ENCODE measurements at places on chromosomes 11 and 22.

DNA sequence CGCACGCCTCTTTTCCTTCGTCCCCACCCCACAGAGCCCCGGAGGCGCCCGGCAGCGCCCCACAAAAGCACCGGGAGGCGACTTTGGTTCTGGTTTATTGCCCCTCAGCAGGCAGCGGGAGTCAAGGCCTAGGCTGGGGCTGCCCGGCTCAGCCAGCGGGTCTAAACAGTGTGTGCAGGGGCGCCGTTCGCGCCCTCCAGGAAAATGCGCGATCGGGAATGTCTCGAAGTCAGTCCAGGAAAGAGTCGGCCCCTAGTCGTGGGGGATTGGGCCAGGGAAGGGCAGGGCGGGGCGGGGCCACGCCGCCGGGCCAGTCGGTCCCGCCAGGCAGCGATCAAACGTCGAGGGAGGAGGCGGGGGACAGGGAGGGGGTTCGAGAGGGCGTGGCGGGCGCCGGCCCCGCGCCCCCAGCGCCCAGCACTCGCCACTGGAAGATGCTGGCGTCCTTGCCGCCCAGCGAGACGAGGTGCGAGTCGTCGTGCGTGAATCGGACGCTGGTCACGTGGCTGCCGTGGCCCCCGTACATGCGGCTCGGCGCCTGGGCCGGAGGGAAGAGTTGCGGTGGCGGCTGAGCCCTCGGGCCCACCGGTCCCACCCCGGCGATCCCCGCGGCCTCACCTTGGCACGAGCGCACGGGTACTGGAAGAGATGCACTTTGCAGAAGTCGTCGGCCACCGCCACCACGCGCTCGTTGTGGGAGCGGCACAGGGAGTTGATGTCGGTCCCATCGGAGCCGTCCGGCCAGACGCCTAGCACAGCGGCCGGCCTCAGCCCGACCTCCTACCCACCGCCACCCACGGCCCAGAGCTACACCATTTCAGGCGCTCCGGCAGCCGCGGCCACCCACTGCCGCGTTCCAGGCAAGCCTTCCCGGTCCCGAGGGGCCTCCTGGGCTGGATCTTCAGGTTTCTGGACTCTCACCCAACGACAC, 741 bp upstream of the MTA2 start:
- H3K27ac ChIP-seq: no peak overlapping the region
- peaks cover 14% of the 10 kb centered on the region for H3K36me3 ChIP-seq
- H3K4me1 ChIP-seq: peaks cover 26% of the 10 kb centered on the region
- peak overlapping the region; percentile 94 for H3K4me3 ChIP-seq
- no peak for DNase-seq

- no peaks in the 10 kb centered on the region for H3K27me3 ChIP-seq
- H3K36me3 ChIP-seq: no peaks in the 10 kb centered on the region
- no peak for DNase-seq
- H3K4me1 ChIP-seq: no peaks in the 10 kb centered on the region
- no peak overlapping the region for H3K27ac ChIP-seq
- no peak overlapping the region for H3K4me3 ChIP-seq
Observed at GRCh38 chr11:61054513-61054912, 47.8 kb upstream of the CD5 start.

DNA sequence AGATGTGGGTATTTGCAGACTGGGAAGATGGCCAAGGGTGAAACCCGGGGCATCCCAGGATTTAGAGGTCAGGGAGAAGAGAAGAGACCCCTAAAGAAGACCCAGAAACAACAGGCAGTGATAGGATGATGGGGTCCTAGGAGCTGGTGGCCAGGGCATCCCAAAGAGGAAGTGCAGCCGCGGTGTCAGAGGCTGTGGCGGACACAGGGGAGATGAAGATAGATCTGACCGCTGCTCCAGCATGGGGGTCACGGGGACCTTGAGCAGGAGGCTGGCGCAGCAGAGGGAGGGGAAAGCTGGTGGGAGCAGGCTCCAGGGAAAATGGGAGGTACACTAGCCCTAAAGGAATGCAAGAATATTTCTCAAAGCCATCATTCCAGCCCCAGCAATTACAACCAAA, 47.3 kb downstream of the CTTN start:
- H3K4me3 ChIP-seq: no peak overlapping the region
- H3K27ac ChIP-seq: no peak overlapping the region
- no peaks in the 10 kb centered on the region for H3K4me1 ChIP-seq
- no peaks in the 10 kb centered on the region for H3K27me3 ChIP-seq
- peaks cover 2% of the 10 kb centered on the region for H3K36me3 ChIP-seq

DNA sequence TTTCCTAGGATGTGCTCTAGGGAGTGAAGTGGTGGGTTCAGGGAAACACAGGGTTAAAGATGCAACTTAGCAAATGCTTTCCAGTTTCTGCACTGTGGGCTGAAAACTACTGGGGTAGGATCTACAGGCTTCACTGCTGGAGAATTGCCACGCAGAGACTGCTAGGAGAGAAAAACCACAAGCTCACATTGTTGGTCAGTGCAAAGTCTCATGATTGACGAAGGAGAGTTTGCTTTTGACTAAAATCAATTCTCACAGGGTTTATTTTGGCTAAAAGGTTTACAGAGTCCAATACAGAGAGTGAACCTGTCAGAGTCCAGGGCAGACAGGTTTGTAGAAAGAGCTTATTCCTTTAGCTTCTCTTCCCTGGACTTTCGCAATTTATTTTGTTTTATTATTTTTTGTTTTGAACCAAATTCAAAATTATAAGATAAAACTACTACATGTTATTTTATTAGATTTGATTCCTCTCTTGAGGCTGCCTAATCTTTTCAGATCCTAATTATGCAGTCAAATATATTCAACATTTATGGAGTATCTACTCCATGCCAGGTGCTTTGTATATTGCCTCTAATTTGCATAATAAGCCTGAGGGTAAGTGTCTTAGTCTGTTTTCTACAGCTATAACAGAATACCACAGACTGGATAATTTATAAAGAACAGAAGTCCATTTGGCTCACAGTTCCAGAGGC, 64.7 kb downstream of the MTNR1B start:
- no peak overlapping the region for H3K27ac ChIP-seq
- no peaks in the 10 kb centered on the region for H3K36me3 ChIP-seq
- no peak overlapping the region for H3K4me3 ChIP-seq
- no peaks in the 10 kb centered on the region for H3K27me3 ChIP-seq

GRCh38 chr11:19251577-19251976, 10.8 kb upstream of the E2F8 start:
- peaks cover 12% of the 10 kb centered on the region for H3K27me3 ChIP-seq
- no peaks in the 10 kb centered on the region for H3K36me3 ChIP-seq
- no peak overlapping the region for H3K27ac ChIP-seq
- H3K4me3 ChIP-seq: no peak overlapping the region
- no peaks in the 10 kb centered on the region for H3K4me1 ChIP-seq
- no peak for DNase-seq

DNA sequence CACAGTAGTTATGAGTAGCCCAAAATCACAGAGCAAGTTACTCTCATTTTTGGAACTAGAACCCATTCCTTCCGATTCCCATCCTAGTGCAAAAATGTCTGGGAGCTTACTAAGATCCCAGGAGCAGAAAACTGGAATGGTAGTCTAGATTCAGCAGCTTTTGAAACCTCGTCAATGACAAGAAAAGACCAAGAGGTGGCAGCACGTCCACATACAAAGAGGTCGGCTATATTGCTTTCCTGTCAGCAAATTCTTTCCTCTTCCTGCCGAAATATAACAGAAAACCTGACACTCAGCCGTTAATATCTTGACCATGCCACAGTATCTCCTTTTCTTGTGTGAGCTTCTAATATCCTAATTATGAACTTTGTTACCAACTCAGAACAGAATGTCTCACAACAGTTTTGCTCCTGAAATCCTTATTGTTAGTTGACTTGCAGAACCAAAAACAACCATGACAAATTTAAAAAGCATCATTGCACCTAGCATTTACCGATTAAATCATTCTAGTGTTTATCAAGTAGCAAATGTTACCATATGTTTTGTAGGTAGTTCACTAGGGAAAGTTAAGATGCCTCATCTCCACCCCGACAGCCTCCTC, 92.8 kb upstream of the OR9G4 start:
- no peak overlapping the region for H3K27ac ChIP-seq
- no peak overlapping the region for H3K4me3 ChIP-seq
- no peaks in the 10 kb centered on the region for H3K36me3 ChIP-seq

DNA sequence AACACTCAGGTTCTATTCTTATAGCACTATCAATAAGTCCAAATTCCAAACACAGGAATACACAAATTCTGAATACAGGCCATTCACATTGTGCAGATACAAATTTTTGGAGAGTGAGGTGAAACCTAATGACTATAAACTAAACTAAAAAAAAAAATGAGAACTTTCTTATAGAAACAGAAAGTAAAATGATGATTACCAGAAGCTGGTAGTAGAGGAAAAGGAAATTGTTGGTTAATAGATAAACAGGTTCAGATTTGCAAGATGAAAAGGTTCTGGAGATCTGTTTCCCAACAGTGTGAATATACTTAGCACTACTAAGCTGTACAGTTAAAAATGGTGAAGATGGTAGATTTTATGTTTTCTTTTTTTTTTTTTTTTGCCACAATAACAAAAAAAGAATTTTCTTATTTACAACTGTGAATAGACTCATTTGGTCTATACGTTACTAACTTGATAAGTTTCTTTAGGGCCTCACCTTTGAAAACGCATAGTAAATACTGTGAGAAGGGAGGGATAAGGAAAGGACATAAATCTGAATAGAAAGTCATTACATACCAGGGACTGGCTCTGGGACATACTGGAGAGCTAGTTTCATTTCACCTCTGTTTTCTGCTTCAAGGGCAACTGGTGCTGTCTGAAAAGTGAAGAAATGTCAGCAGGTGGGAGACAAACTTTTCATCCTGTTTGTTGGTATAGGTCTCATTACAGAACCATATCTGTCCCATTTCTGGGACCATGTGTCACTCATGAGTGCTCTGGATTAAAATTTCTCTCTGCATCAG, 14.2 kb upstream of the CCDC89 start:
- H3K36me3 ChIP-seq: no peaks in the 10 kb centered on the region
- H3K4me1 ChIP-seq: no peaks in the 10 kb centered on the region

DNA sequence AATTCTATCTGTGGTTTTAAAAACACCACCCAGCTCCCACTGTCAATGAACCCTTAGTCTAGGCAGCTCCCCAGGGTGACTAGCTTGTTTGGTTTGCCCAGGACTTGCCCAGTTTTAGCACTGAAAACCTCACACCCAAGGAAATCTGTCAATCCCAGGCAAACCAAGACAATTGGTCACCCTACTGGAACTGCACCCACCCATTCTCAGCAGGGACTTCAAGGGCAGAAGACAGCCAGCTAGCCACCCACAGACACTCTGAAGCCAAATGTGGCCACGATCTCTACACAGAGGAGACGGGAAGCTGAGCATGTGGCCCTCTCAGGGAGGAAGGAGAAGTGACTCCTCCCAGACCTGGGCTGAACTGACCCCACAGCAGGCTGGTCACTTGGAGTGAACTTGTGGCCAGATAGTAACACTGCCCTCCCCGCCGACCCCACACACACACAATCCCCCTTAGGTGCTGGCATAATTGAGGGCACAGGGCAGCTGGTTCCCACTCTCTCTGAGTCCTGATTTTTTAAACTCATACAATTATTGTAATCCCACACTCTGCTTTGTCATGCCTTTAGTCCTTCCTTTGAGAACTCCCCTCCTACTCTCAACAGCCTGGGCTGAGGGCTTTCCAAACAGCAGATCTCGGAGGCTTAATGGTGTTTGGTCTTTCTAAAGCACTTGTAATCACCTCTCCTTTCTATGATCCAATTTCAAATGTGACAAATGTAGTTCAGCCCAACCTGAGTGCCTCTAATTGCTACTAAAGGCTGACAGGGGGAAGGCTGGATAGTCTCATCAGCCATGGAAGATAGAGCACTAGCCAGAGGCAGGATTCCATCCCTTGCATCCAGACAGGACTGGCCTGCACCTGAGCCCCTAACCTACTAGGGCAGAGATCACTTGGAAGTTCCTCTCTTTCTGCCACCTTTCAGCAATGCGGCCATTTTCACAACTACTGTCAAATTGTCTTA, 74.7 kb upstream of the DRD2 start:
- H3K4me1 ChIP-seq: peaks cover 36% of the 10 kb centered on the region
- no peaks in the 10 kb centered on the region for H3K36me3 ChIP-seq
- H3K4me3 ChIP-seq: no peak overlapping the region

GRCh38 chr22:32850591-32851517, 49.3 kb downstream of the TIMP3 start:
- no peak for DNase-seq
- H3K4me1 ChIP-seq: peaks cover 5% of the 10 kb centered on the region
- H3K27ac ChIP-seq: no peak overlapping the region
- no peaks in the 10 kb centered on the region for H3K27me3 ChIP-seq
- no peak overlapping the region for H3K4me3 ChIP-seq
- H3K36me3 ChIP-seq: peaks cover 29% of the 10 kb centered on the region

- no peak for DNase-seq
- no peaks in the 10 kb centered on the region for H3K27me3 ChIP-seq
- no peak overlapping the region for H3K4me3 ChIP-seq
- no peaks in the 10 kb centered on the region for H3K4me1 ChIP-seq
Observed at GRCh38 chr11:104183593-104183992, 19.6 kb upstream of the PDGFD start.

- no peaks in the 10 kb centered on the region for H3K27me3 ChIP-seq
- peaks cover 73% of the 10 kb centered on the region for H3K4me1 ChIP-seq
- peak; percentile 80 for DNase-seq
- H3K4me3 ChIP-seq: no peak overlapping the region
- peak overlapping the region; percentile 95 for H3K27ac ChIP-seq
Observed at GRCh38 chr22:30250661-30251267, 4.2 kb upstream of the LIF start.
